Stimulated activated CD8-positive, alpha-beta memory T cell treated with anti-CD3 and anti-CD28 coated beads, Interleukin-4, amount 100 ng/mL, for 48 hours (primary cell): ENCODE measurements at places on chromosomes 5 and 9.
A peak's percentile ranks its signal among the peaks of the same experiment; 100 is the strongest.

- no peak for DNase-seq
Observed at GRCh38 chr5:73513996-73514395, 15.8 kb downstream of the BTF3 start.

DNA sequence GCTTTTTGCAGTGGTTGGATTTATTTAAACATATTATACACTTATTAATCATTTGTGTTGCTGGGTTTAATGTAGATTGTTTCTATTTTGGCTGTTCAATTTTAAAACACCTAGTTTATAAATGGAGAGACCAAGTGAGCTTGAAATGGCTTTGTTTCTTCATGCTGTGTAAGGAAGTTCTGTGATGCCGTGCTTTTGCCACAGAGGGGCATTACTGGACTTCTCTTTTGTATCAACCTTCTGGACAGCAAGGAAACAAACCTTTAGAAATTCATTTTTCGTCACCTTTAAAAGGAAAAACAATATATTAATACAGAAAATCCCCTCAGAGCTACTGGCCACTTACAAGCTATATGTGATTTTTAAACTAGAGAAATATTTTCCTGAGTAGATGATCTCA, 81.9 kb downstream of the DMRTA1 start:
- no peak for DNase-seq

GRCh38 chr5:96007051-96007450, 45.4 kb upstream of the ELL2 start:
- no peak for DNase-seq

DNA sequence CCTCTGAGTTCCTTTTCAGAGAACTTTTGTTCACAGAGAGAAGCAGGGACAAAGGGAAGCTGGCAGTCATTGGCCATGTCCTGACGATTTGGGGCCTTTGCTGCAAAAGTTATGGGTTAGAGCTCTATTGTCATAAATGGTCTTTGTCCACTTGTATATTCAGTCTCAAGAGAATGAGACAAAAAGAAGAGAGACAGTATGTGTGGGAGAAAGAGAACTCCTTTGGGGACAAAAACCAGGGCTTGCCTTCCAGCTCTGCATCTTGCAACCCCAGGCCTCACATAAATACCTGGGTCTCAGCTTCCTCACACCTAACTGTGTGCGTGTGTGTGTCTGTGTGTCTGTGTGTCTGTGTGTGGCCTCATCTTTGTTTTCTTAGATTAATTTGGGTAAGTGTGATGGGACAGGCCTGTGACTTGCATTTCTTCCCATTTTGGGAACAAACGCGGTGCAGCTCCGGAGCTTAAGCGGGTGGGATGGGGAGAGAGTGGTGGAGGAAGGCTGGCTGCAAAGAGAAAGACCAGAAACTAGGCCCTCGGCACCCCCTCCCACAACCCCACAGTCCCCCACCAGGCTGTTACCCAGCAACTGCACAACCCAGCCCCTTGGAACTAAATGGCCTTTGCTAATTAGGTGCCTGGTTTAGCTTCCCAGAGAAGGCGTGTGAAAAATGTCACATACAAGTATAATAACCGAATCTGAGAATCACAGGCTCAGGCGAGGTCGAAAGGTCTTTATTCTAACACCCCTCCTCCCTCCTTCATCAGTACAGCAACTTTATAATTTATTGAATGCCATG, 376.9 kb downstream of the CDK5RAP2 start:
- no peak for DNase-seq

GRCh38 chr9:22241024-22241423, 205.6 kb upstream of the DMRTA1 start:
- no peak for DNase-seq

GRCh38 chr5:100723229-100723628, 179.9 kb downstream of the ST8SIA4 start:
- DNase-seq, result no peak

DNA sequence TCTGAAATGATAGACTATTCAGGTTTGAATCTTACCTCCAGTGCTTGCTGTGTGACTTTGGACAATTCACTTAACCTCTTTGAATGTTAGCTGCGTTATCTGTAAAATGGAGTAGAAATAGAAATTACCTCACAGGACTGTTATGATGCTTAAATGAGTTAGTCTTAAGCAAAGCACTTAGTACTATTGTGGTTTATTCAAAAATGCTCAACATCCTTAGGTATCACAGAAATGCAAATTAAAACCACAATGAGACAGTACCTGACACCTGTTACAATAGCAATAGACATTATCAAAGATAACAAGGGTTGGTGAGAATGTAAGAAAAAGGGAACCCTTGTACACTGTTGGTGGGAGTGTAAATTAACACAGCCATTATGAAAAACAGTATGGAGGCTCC, 77.6 kb upstream of the FREM1 start:
- DNase-seq, result no peak

DNA sequence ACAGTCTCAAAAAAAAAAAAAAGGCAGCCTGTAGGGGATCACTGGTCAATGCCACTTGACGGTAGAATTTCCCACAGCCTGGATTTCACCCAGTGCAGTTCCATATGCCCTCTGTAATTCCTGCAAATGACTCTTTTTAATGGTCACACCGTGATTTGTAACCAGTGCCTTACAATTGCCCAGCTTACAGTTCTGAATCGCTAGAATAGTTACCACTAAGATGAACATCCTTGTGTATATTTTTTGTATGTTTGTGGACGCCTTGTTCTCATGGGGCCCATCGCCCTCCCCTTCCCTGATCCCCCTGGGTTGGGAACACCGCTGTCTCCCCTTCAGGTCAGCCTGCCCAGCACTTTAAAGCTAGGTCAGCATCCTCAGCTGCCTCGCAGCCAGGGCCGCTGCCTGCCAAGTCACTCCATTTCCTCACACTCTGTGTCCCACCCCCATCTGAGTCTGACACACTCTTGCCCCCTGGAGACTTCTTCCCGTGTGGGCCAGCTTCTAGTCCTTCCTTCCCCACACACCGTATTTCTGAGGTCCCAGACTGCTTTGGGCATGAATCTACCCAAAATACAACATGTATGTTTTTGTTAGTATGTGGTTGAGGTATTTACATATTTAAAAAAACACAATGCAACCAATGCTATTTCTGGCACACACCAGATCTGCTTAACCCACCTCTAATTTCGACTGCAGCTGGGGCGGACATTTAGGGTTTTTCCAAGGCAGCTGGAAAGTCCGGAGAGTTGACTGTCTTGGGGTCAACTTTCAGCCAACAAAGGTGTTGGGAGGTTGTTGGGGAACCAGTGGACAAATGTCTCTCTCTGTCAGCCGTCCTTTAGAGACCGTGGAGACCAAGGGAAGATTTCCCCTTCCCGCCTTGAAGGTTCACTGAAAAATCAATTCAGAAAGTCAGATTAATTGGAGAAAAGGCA, 120.5 kb upstream of the NEK6 start:
- no peak for DNase-seq

DNA sequence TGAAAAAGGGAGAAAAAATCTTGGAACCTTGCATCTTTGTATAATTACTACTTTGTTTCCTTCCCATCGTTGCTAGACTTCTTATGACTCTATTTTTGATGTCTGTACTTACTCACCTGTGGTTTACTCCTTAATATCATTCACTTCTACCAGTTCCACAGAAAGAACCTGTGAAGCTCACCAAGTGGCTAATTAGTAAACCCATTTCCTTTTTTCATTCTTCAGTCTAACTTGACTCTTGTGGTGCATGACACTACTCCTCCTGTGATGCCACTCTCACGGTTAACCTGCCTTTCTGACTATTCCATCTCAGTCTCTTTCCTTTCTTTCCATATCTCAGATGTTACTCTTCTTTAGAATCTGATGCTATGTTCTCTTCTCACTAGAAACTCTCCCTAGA, 14.6 kb downstream of the RECK start:
- DNase-seq, result no peak

DNA sequence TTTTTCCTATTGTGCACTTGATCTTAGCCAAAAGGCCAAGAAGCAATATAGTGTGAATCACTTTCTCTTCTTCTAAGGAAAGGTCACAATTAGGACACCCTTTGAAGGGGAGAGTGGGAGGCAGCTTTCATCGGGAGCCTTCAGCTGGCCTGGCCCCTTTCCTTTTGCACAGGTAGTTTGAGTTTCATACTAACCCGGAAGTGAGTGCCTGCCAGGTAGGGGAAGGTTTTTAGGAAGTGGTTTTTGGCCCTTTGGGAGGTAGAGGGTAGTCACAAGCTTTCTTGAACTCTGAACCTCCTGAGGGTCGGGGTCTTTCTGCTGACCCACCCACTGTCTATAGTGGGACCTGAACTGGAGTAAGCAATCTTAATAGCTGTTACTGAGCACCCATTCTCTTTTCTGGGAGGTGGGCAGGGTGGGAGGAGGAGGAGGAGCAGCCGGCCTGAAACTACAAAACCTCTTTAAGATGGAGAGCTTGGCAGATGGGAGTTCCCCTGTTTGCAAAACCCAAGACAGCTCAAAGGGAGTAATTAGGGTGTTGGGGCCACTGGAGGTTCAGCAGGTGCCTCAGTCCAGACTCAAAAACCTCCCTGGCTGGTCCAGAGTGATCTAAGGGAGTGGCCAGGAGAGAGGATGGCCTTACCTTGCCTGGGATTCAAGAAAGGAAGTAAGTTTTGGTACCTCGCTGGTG, 6.0 kb downstream of the LARP1 start:
- DNase-seq, result no peak

GRCh38 chr9:14238079-14238478, 75.9 kb downstream of the NFIB start:
- no peak for DNase-seq

GRCh38 chr5:102946971-102947370, 173.0 kb downstream of the GIN1 start:
- no peak for DNase-seq

DNA sequence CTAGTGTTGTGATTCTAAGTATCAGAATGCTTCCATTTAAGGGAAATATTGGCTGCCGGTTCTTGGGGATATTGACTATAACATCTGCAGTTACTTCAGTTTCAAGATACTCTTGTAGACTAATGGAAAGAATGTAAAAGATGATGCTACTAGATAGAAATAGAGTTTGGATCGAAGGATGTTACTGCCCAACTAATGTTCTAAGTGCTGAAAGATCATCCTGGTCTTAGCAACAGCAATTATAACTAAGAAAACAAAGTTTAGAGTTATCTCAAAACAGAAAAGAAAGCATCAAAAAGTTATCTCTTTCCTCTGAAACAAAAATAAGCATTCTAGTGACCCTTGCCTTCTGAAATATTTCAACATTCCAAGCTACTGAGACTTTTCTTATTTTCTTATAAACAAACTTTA, 49.9 kb downstream of the ITGA1 start:
- DNase-seq, result no peak

GRCh38 chr5:138454121-138454520, 11.2 kb upstream of the EGR1 start:
- no peak for DNase-seq

DNA sequence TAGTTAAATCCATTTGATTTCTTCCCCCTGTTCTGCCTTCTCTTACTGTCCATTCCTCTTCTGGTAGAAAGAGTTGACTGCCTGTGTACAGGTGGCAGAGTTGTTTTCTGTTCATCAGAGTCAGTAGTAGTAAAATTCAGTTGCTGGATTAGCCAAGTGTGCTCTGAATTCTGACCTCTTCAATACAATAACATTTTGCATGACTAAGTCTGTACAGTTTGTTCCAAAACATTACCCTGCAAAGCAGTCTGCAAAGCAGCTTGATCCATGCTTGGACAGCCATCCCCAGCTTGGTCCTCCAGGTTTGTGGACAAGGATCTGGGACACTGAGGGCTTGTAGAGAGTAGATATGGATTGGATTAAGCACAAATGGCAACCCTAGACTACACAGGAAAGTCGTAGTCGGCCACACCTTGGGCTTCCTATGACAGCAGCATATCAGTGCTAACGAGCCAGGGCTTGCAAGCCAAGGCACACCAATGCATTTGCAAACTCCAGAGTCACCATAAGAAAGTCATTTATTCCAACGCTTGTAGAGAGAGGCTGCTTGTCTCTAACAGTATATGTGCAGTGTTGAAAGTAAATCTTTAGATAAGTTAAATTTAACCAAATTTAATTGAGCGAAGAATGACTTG, 25.2 kb downstream of the IL12B start:
- no peak for DNase-seq

DNA sequence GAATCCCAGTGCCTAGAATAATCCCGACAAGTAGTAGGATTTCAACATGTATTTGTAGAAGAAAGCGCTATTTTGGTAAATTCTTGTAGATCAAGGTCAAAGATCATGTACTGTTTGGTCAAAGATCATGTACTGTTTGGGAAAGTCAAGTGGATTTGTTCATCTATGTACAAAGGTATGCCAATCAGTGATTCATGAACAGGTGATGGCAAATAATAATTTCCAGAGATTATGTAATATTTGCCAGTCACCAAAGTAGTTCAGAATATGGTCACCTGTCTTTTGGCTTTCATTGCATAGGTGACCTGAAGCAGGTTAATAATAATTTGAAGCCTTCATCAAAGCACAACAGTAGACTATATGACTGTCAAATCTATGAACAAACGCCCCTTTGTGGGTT, 398.2 kb downstream of the EFNA5 start:
- DNase-seq, result no peak

- DNase-seq, result no peak
Observed at GRCh38 chr9:38622951-38623350, 2.6 kb upstream of the ANKRD18A start.

GRCh38 chr9:93099551-93100275, 3.7 kb downstream of the CARD19 start:
- DNase-seq, result no peak

- no peak for DNase-seq
Observed at GRCh38 chr5:173967241-173967640, 21.7 kb upstream of the C5orf47 start.

- DNase-seq, result no peak
Observed at GRCh38 chr5:10351199-10351905, 2.1 kb upstream of the MARCHF6 start.

- DNase-seq, result peak; percentile 75
Observed at GRCh38 chr5:79878721-79879336, 112.2 kb downstream of the MTX3 start.

DNA sequence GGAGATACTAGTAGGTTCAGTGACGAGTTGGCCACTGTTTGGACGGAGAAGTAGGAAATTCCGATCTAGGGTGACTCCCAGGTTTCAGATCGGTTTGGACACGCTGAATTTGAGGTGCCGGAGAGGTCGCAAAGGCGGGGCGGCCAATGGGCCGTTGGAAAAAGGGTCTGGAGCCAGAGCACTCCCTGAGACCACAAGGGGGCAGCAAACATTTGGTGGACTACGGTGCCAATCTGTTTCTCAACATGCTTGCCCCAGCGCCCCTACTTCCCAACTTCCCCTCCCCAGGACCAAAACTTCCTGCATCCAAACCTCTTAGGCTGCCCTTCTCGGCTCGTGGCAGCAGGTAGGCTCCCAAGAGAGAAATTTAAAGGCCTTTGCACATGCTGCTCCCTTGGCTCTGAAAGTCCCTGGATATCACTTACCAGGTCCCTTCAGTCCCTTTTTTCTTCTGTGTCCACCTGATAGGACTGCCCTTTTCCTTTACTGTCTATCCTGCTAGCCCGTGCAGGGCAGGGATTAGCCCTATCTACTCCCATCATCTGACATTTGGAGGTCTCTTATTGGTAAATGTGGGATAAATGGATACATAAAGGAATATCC, 992 bp upstream of the RPP25L start:
- peak; percentile 82 for DNase-seq

- DNase-seq, result peak; percentile 36
Observed at GRCh38 chr5:140214831-140215230, 39.8 kb downstream of the CYSTM1 start.
